Myometrial cell (primary cell): ENCODE measurements at places on chromosomes 16 and 17. TPM values are rescaled to one million over a fixed set of nuclear protein-coding genes. Genes with fewer than 3 reads are reported as not detected.

Gene GRIN2A
- under 0.01 TPM in 1 of 2 replicates, not detected in the other for total RNA-seq

Gene KRT25
- not detected in 2 replicates for total RNA-seq

Gene PRSS8
- not detected in 2 replicates for total RNA-seq

Gene CACNG5
- not detected in 2 replicates for total RNA-seq
